ENCODE measurements at places on chromosomes 2 and 18.

DNA sequence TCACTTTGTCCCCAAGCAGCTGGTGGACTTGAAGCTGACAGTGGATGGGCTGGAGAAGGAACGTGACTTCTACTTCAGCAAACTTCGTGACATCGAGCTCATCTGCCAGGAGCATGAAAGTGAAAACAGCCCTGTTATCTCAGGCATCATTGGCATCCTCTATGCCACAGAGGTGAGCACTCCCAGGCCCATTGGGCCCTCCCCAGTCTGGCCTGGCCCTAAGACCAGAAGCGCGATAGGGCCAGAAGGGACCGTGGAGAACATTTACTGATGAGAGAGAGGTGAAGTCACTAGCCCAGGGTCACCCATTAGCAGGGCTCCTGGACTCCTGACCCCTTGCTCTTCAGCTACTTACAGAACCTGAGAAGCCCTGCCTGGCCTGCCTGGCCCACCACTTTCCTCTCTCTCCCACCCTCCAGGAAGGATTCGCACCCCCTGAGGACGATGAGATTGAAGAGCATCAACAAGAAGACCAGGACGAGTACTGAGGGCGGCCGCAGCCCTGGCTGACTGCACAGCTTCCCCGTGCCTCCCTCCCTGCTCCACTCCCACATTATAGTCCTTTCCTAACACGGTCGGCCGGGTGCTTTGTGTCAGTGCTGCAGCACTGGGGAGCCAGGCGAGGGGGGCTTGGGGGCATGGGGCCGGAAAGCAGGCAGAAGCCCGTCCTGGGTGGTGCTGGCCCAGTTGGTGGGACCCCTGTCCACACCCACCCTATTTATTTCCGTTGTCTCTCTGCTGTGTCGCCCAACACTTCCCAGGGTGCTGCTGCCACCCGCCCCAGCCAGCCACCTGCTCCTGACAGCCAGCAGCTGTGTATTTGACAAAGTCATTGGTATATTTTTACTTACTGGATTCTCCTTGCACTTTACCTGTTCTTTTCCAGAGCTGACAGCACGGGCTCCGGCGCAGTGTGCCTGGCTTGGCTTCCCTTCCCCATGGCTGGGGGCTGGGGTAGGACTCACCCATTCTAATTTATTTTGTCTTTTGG is 6.6 kb upstream of the TMEM214 start:
- DNase-seq, result no peak

DNA sequence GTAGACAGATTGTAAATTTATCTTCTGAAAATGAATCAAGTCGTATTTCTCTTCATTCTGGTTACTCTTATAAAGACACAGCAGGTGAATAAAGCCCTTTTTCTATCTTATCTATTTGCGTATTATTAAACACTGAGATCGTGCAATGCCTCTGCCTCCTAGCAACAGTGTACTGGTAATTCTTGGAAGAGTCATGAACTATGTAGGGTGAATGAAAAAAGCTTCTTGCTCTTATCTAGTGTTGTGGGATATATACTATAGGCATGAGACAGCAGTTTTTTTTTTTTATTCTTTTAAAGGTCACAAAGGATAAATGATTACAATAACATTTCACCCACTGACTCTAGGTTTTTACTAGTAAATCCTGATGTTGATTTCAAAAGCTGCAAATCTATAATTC is 324.2 kb downstream of the PDE11A start:
- no peak for DNase-seq

- no peak for DNase-seq
Observed at GRCh38 chr2:181526014-181526413, 68.8 kb downstream of the ITGA4 start.

DNA sequence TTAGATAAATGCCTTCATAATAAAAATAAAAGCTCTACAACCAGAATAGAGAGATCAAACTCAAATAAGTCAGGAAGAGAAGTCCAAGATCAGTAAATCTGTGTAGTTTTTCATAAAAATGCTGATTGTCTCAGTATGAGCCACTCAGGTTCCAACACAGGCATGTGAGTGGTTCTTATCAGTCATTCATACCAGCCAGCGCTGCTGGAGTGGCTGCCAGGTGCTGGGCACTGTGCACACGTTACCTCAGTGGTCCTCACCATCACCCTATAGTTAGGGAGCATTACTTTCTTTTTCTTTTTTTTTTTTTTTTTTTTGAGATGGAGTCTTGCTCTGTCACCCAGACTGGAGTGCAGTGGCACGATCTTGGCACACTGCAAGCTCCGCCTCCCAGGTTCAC is 23.8 kb downstream of the CNDP1 start:
- DNase-seq, result no peak

DNA sequence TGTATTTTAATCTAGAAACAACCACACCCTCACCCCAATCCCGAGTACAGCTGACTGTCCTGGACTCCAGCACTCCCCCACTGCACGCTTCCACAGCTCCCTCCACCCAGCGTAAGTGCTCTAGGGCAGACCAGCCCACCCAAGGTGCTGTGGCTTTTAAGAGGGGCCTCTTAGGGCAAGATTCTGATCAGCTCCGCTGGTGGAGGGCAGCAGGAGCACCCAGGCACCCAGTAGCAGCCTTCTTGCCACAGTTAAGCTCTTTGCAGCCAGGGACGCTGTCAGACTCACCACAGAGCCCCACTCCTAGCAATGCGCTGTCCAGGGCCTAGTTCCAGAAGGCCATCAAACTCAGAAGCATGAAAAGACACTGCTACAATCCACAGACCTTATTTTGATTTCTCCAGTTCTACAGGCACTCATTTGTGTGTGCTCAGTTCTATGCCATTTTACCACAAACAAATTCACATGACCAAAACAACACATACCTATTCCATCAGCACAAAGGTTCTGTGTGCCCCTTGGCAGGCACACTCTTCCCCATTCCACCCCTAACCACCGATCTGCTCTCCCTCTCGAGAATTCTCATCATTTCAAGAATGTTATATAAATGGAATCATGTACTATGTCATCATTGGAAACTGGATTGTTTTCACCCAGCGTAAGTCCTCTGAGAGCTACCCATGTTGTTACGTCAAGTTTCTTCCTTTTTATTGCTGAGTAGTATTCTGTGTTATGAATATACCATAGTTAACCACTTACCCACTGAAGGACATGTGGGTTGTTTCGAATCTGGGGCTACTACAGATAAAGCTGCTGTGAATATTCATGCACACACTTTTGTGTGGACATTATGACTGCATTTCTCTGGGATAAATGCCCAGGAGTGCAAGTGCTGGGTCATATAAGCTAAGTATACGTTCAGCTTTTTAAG is 40.4 kb downstream of the PTPN2 start:
- peak; percentile 11 for DNase-seq

DNA sequence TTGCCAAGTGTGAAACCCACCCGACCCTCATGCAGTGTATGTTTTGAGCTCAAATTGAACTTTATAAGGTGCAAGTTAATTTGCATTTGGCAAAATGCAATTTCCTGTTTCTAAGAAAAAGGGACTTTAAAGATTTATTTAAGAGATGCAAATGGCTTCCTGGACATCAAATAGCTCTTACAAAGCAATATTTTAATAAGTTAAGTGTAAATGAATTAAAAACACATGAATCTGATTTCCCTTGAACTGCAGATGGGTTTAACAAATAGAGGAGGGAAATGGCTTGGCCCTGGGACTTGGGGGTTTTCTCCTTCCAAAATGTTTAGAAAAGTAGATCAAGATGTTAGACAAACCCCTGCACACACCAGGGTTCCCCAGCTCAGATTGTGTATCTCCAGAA is 116.0 kb downstream of the EN1 start:
- no peak for DNase-seq

DNA sequence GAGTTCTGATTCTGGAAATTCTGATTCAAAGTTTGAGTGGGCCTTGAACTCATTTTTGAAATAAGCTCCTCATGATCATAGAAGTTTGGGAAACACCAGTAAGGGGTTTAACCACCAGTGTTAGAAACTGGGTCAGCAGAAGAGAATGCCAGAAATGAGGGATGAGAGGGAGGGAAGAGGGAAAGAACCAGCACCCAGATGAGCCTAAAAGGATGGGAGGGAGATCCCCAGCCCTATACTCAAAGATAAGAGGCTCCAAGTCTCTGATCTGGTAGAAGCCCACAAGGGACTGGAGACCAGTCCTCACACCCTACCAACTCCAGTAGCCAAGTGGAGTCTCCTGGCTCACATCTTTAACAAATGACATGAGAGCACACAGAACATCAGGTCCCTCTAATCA is 305.0 kb upstream of the NRP2 start:
- no peak for DNase-seq

DNA sequence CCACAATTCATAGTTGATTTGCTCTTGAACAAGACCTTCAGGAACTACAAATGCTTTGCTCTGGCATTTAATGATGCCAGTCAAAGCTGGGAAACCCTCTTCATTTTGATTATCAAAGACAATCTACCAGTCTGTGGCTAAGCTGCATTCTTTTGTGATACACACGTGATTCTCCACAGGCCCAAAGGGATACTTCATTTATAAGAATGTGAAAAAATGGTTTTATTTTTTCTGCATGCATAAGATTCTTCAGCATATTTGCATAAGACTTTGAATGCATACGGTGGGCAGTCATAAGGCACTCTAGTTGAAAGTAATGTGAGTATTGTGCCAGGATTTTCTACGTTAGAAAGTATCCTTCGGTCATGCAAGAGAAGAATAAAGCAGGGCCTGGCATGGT is 33.0 kb upstream of the ARL5A start:
- no peak for DNase-seq

DNA sequence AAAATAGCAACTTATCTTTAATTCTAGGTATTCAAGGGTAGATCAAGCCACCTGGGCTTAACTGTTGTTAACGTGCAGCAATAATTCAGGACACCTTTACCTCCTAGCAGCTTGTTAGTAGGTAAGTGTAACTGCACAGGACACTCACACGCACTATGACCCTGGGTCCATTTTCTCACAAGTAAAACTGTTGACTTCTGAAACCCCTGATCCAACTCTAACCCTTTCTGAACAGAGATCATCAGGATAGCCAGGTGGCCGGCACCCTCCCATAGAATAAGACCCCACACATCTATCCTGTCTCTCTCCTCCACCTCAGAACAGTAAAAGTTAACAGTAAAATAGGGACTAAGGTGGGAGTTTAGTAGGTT is 610 bp downstream of the SPC25 start:
- DNase-seq, result no peak

DNA sequence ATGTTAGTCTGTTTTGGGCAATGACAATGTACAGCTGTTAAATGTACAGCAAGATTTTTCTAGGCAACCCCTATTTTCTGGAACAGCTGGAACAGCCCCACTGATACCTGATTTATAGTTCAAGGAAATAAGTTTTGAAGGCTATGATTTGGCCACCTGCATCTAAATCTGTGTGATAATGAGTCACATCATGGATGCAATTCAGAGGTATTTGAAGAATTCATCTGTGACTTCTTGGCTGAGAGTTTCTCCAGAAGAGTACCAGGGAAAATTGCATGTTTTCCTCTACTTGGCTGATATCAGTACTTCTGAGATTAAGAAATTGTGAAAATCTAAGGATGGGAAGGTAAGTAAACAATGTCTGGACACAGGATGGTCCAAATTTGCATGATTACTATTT is 40.7 kb upstream of the NT5C1B start:
- DNase-seq, result no peak

DNA sequence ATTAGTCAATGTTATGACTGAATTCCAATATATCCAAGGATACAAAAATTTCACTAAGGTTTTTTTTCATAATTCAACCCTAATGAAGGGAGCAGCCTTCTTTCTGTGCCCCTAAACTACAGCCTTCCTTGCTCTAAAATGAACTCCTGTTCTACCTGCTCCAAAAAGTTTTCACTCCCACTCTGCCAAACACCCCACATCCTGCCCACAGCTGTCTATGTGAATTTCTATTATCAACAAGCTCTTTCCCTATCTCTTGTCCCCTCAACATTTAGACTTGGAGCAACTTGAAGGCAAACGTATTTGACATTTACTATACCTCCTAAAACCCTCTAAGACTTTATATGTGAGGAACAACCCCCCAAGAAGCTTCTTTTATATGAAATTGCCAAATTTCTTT is 2.5 kb downstream of the STAT4 start:
- DNase-seq, result no peak

DNA sequence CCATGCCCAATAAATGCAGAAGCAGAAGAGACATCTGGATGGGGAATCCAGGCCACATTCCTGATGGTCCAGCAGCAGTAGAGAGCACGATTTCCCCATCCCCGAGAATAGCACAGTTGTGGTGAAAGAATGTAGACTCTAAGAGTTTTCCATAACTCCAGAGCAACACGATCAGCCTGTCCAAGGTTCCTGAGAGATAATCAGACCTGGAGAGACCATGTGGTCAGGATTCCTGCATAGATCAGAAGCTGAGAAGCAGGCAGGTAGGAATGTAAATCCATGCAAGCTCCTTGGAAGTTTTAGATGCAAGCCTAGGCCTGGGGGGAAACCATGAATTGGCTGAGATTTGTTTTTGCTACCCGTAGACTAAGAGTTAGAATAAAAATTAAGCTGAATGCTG is 34.2 kb upstream of the PTPRM start:
- no peak for DNase-seq

DNA sequence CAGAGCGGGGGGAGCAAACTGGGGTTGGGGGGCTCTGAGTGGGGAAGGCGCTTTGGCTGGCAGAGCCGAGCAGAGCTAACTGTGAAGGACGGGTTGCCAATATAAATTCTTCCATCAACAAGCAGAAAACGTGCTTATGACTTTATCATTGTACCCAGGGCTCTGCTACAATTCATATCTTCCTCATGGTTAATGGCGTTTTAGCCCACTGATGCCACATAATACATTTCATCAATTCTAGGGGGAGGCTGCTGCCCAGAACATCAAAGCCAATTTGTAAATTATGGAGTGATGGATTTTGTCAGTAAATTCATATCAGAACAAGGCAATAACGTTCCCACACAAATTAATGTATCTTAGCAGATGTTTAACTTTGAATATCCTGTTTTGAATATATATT is 175.5 kb upstream of the RAB12 start:
- DNase-seq, result no peak

- DNase-seq, result no peak
Observed at GRCh38 chr2:64485331-64485730, 31.4 kb downstream of the LGALSL start.

- peak; percentile 89 for DNase-seq
Observed at GRCh38 chr2:55718165-55719008, 24.7 kb upstream of the PNPT1 start.

DNA sequence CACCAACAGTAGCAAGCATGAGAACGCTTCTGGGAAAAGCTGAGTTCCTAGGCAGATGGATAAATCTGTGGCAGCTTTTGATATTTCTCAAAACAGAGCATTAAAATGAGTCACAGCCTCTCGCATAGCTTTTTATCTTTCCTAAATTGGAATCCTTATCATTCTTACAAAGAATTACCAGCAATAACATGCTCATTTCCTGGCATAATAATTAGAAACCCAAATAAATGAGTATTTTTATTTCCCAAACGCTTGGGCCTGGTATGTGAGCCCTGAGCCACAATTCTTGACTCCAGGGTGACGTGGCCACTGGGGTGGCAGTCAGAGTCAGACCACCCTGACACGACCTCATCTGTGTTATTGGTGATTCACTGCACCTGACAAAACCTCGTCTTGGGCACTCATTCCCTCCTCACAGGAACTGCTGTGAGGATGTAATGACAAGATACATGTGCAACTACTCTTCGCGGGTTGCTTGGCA is 210.7 kb downstream of the ARL4C start:
- DNase-seq, result no peak

Data from neural progenitor cell (in vitro differentiated cells).